ENCODE measurements at places on chromosomes 3 and 15. TPM values are rescaled to one million over a fixed set of nuclear protein-coding genes. Genes with fewer than 3 reads are reported as not detected.

PRC1 gene
- 10.3 TPM for total RNA-seq

KLF15 gene
- total RNA-seq = 3.4 TPM

LXN gene
- 1.4 TPM for total RNA-seq

NCBP2 gene
- 91.9 TPM for total RNA-seq

TNNC1 gene
- not detected for total RNA-seq

CLDN18 gene
- not detected for total RNA-seq

PLS1 gene
- total RNA-seq = 25.1 TPM

CD200 gene
- under 0.01 TPM for total RNA-seq

TGM4 gene
- total RNA-seq = 0.34 TPM

MB21D2 gene
- 6.5 TPM for total RNA-seq

REC114 gene
- total RNA-seq = not detected

LYSMD2 gene
- total RNA-seq = 8.0 TPM

MAP4 gene
- 160 TPM for total RNA-seq

FOXB1 gene
- total RNA-seq = not detected

TMC3 gene
- not detected for total RNA-seq

ADAMTSL3 gene
- under 0.01 TPM for total RNA-seq

TARS3 gene
- total RNA-seq = 11.3 TPM

UTS2B gene
- not detected for total RNA-seq

DUOX1 gene
- total RNA-seq = 26.7 TPM

TRIM42 gene
- total RNA-seq = not detected

TMCO5A gene
- total RNA-seq = not detected

MFSD1 gene
- total RNA-seq = 109 TPM

USP50 gene
- not detected for total RNA-seq

PRSS50 gene
- not detected for total RNA-seq

LRRC34 gene
- 0.43 TPM for total RNA-seq

DENND6A gene
- total RNA-seq = 34.9 TPM

THRB gene
- total RNA-seq = 14.2 TPM

Measured in nasal cavity respiratory epithelium epithelial cell of viscerocranial mucosa (primary cell).